Naive thymus-derived CD4-positive, alpha-beta T cell (primary cell): ENCODE measurements at places on chromosomes 6 and 20. TPM values are rescaled to one million over a fixed set of nuclear protein-coding genes. Genes with fewer than 3 reads are reported as not detected.

The FAM184A gene
- total RNA-seq: 6.0 TPM

The APCDD1L gene
- not detected for total RNA-seq

The HCK gene
- 1.9 TPM for total RNA-seq

The MTRF1L gene
- total RNA-seq: 8.9 TPM

The ZNF831 gene
- total RNA-seq: 7.1 and 8.5 TPM in 2 replicates

The HTR1E gene
- total RNA-seq: not detected

The TMEM151B gene
- total RNA-seq: not detected in 2 replicates

The LRRC73 gene
- 0.56 TPM for total RNA-seq

The HAO1 gene
- total RNA-seq: not detected

The KCNQ5 gene
- total RNA-seq: 10.6 TPM

The MMP24 gene
- not detected for total RNA-seq

The SMPD2 gene
- total RNA-seq: 16.9 and 21.0 TPM in 2 replicates

The PDSS2 gene
- total RNA-seq: 15.2 and 15.3 TPM in 2 replicates

The ARG1 gene
- not detected for total RNA-seq

The PABPC1L gene
- total RNA-seq: 71.7 TPM

The OPRL1 gene
- total RNA-seq: 1.1 TPM

The SLC32A1 gene
- not detected for total RNA-seq

The LCA5 gene
- total RNA-seq: 0.24 TPM

The RBM12 gene
- total RNA-seq: 117 TPM

The GINS1 gene
- total RNA-seq: 0.88 TPM

The TRERF1 gene
- total RNA-seq: 32.4 TPM

The RSPH3 gene
- 3.6 TPM for total RNA-seq

The FRK gene
- total RNA-seq: 0.02 TPM

The BMP5 gene
- not detected for total RNA-seq

The FARS2 gene
- total RNA-seq: 23.1 TPM

The CST4 gene
- not detected for total RNA-seq

The GSTA2 gene
- not detected for total RNA-seq
